Mesenteric fat pad (tissue), 1 donor: ENCODE measurements at places on chromosomes 2 and 18.

DNA sequence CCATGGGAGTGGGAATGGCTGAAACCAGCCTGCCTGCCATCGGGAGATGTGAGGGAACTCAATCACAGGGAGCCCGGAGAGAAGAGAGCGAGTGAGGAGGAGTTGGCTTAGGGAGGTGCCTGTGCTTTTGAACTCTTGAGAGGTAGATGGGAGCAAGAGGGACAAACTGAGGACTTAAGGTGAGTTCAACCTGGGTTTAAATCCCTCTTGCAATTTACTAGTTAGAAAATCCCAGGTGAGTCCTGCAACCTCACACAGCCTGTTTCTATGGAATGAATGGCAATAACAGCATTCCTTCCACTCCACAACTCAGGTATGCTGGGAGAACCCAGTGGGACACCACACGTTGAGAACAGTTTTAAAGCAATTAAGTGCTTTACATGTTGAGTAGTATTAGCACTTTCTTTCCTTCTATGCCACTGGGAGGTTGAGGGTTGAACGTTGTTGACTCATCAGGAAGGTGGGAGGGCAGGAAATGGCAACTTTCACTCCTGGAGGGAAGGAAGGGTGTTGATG is 57.3 kb downstream of the VIT start:
- DNase-seq, result no peak

- DNase-seq, result no peak
Observed at GRCh38 chr2:97747716-97748115, 34.3 kb downstream of the ZAP70 start.

DNA sequence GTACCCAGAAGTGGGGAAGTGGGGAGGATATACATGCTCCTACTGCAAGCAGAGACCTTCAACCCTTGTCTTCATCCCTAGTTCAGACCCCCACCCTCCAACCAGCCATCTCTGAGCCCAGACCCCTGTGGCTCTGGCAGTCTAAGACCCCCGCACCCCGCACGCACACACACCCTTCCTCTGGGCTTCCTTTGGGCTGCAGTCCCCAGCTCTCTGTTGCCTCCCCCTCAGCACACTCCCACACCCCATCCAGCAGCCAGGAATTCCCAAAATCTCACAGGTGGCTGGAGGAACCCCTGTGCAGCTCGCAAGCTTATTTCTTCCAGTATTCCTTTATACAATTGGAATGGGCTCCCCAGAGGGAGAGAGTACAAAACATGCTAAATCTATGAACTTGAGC is 13.9 kb upstream of the GYPC start:
- no peak for DNase-seq

DNA sequence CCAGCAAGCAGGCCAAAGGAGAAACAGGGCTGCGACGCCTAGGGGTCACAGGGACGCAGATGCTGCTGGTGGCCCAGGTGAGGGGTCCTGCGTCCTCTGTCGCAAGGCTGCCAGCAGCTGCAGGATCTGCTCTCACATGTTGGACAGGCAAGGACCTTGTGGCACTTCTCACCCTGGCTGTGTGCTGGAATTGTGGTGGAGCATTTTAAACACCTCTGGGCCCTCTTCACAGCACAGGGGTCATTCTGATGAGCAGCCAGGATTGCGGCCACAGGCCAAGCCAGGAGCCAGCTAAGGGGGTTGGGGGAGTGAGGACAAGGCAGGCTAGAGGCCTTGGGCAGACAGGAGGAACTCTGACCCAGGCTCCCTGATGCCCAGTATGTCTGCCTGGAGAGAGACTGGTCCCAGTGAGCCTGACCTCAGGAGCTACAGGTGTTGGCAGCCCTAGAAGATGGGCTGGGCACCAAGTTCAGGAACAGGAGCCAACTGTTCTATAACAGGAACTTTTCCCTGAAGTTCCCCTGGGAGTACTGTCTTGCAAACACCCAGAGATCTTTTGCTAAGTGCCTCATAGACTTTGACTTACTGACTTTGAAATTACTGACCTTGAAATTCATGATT is 40.2 kb downstream of the EFR3B start:
- DNase-seq, result no peak

GRCh38 chr18:79102886-79103285 is 33.7 kb downstream of the ATP9B start:
- no peak for DNase-seq

DNA sequence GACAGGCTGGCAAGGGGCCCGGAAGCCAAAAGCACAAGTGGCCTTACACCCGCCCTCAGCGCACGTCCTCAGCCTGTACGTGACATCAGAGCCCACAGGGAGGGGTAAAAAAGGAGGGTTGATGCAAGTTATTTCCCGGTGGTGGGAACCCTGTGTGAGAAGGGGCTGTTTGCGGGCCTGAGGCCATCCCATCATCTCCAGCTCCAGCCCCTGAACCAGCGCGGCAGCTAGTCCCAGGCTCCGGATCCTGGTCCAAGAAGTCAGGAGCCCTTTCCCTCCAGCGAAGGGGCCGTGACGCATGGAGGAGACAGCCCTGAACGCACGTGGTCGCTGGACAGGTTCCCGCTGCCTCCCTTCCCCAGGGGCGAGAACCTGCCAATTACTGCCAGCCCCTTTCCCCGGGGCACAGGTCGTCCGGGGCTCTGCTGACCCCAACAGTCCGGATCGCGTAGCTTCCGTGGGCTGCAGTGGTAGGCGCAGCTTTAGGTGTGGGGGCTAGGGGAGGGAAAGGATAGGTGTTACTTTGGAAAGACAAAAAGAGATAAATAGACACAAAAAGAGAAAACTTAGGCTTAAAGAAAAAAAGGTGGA is 1.3 kb upstream of the LRP2 start:
- DNase-seq, result no peak

DNA sequence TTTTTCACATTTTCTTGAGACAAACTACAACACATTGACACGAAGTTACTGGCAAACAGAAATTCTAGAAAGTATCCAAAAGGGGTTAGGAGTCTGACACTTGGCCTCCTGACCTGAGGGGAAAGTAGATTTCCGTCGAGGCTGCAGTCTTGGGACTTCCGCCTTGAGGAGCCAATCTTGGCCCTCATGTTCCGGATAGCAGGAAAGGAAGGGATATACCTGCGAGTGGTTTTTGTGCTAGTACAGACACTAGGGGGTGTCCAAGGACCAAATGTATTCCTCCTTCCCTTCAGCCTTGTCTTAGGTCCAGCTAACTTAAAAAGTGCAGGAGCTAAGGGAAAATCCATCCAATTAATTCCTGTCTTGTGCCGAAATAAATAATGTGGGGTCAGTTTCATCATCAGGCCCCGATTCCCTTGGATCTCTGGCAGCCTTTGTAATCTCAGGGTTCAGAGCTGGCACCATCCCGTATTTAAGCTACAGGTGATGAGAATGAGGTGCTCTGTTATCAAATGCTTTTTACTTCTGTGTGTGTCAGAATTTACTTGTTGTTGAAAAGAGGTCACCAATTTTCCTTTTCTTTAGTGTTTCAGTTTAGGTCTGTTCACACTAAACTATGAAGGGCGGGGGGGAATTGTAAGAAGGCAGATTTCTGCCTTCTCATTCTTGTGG is 330.2 kb upstream of the FANCL start:
- no peak for DNase-seq

DNA sequence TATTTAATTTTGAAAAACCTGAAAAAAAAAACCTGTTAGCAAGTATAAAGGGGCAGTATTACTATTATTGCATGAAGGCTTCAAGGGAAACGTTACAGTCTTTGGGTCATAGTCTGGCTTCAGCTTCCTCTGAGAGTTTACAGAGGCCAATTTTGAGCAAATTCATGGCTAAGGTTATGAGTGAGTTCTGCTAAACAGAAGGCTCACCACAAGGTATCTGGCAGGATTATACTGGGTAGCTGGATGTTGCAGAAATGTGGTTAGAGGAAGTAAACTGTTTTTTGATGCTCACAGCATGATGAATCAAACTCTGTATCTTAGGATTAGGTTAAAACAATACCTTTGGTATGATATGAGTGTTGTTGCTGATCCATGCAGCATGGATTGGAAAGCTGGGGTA is 9.3 kb downstream of the MRPL19 start:
- no peak for DNase-seq
